ENCODE measurements at places on chromosomes 3 and 15.

DNA sequence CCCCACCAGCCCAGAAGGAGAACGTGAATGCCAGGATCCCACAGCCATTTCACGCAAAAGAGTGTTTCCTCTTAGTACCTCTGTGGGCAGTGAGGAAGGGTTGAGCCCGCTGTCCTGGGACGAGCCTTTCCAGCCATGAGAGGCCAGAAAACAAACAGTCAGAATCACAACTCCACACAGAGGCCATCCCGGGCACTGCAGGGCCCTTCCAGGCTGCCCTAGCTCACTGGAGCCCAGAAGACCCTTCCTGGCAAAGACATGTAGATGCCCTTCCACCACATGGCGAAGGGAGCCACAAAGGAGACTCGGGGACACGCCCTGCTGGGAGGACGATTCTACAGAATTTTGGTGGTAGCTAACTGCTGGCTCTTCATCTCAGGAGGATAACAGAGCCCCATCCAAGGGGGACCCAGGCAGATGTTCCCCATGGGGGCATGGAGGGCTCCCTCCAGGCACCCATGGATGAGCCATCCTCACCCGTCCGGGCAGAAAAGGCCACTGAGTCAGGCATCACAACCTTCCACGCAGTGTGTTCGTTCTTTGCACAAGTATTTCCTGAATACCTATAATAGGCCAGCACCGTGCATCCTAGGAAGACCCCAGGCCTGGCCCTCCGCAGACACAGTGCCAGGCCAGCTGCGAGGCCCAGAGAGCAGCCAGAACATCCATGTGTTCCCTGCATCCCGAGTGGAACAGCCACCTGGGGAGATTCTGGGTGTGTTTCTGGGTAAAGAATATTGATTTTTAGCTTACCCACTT is 47.2 kb downstream of the SLC12A8 start:
- no peak for DNase-seq

DNA sequence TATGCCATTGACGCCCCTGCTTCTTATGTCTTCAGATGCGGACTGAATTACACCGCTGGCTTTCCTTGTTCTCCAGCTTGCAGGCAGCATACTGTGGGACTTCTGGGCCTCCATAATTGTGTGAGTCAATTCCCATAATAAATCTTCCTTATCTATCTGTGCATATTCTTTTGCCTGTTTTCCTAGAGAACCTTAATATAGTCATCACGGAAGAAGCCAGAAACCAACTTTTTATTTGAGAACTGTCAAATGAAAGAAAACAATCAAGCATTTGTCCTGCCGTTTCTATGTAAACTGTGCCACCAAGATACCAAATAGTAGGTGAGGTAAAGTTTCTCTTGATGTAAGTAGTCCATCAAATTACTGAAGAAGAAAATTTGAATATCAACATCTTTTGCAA is 51.8 kb upstream of the B3GALNT1 start:
- DNase-seq, result no peak

DNA sequence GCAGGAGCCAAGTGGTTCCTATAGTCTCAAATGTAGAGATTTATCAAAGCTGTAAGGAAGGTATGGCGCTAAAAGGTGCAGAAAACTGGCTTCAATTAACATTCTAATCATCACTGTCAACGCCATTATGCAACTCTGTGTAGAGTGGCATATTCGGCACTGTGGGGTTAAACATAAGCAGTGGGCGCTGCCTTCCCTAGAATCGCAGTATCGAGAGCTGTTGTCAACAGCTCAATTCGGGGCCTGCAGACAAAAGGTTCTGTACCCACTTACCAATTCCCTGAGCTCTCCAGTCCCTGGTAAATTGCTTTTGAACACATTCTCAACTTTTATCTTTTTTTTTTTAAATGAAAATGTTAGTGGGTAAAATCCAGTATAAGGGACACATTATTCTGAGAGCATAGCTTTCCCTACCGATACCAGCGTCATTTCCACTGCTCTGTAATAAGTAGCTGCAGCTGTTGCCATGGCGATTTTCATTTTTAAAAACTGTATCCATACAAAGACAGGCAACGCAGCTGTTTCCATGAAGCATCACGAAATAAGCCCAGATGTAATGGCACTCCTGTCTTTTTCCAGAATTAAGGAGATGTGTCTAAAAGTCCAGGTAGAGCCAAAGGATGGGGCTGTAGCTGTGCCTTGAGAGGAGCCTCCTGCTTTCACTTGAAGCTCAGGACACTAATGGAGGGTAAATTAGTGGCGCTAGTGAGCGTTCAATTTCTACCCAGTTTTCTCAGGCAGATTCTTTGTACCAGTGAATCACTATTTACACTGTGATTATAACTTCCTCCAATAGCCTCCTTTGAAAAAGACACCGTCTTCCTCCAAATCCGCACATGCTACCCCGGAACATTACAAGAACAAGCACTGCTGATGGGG is 250.3 kb downstream of the SLC9A9 start:
- no peak for DNase-seq

GRCh38 chr3:151923901-151924300 is 50.5 kb downstream of the SUCNR1 start:
- no peak for DNase-seq

DNA sequence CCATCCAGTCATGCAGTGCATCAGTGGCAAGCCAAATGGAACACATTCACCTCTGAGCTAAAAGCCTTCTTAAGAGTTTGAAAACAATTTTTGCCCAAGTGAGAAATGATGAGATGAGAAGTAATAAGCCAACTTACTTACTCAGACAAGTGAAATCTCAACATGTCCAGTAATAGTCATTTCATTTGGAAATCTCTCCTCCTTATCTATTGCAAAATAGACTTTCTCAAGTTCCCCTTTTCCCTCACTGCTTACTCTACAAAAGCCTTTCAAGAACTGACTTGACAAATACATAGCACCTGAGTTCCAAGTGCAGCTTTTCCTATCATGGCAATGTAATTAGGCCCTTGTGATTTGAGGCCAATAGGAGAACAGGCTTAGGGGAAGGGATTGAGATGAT is 282.3 kb downstream of the SLC9A9 start:
- no peak for DNase-seq

DNA sequence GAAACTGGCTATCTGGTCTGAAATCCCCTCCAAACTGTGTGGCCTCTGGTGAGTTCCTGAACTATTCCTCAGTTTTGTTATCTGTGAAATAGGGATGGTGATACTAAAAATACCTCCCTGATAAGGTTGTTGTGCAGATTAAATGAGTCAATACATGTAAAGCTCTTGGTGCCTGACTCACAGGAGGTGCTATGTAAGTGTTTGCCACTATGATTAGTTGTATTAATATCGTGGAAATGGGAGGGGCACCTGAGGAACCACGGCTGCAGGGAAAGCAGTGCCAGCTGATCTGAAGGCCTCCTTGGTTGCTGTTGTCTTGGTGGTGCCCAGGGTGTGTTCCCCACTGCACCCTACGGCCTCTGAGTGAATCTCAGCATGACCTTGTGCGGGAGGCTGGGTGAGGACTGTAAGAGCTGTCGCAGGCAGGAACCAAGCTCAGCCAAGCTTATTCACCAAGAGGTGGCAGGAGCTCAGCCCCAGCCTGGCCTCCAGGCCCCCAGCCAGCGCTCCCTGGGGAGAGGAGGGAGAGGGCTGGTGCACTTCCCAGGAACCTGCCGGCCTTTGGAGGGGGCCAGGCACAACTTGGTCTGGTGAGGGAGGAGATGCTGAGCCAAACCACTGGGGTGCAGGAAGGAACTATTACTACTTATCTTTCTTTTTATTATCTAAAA is 44.8 kb upstream of the CCDC174 start:
- no peak for DNase-seq

All from CD8-positive, alpha-beta memory T cell (primary cell).